ENCODE measurements at places on chromosomes 12 and 14. TPM values are rescaled to one million over a fixed set of nuclear protein-coding genes. Genes with fewer than 3 reads are reported as not detected.

The OXA1L gene
- total RNA-seq: 150 TPM

The KLHL33 gene
- total RNA-seq: 0.47 TPM

The PTGDR gene
- 2.5 TPM for total RNA-seq

The HCAR2 gene
- total RNA-seq: 0.99 TPM

The RIPK3 gene
- 22.7 TPM for total RNA-seq

The NRXN3 gene
- total RNA-seq: not detected

The MORN3 gene
- 9.5 TPM for total RNA-seq

The TMPRSS12 gene
- total RNA-seq: not detected

The SLC39A9 gene
- total RNA-seq: 31.0 TPM

The KIF5A gene
- 0.35 TPM for total RNA-seq

The NKX2-1 gene
- not detected for total RNA-seq

All from T-helper 17 cell (primary cell).